ENCODE measurements at places on chromosomes 5 and 9.

DNA sequence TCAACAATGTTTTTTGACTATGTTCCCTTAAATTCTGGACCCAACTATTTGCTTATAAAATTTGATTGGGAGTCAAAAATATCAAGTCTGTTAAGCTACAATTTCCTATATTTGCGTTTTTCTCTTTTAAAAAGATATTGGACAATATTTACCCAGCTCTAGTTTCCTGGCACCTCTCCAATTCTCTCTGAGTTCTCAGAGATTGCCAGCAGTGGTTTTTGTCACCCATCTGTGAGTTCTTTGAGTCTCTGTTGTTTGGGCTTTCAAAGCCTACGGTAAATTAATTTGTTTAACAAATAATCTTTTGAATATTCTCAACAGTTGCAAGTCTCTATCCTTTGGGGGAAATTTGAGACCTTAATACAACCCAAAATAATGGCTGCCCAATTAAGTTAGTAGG is 174.2 kb upstream of the PUM3 start:
- no peak for DNase-seq

- peak; percentile 84 for DNase-seq
These were observed 57.7 kb upstream of the MEF2C start for GRCh38 chr5:88940713-88941112.

GRCh38 chr9:87471746-87472145 is 25.9 kb upstream of the DAPK1 start:
- DNase-seq: no peak

GRCh38 chr9:77585335-77585786 is 62.8 kb downstream of the GNA14 start:
- no peak for DNase-seq

DNA sequence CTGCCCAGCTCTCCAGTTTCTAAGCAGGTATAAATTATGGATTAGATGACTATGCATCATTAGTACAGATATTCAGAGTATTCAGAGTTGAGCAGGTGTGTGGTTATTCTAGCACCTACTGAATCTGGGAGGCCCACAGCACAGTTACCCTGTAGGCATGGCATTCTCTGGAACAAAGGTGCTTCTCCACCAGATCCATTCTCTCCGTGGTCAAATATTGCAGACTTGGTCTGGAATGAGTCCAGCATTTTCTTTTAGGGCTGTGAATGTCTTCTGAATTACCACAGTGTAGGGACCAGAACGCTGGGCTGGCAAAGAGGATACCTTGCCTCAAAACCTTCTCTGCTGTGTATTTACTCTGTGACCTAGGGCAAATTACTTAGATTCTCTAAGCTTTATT is 116.8 kb downstream of the ARHGAP26 start:
- DNase-seq: no peak

- no peak for DNase-seq
These were observed 94.4 kb downstream of the ANKH start for GRCh38 chr5:14777187-14777586.

GRCh38 chr5:73278693-73279092 is 105.7 kb downstream of the TMEM174 start:
- no peak for DNase-seq

GRCh38 chr5:175753536-175754402 is 95.9 kb downstream of the HRH2 start:
- no peak for DNase-seq

DNA sequence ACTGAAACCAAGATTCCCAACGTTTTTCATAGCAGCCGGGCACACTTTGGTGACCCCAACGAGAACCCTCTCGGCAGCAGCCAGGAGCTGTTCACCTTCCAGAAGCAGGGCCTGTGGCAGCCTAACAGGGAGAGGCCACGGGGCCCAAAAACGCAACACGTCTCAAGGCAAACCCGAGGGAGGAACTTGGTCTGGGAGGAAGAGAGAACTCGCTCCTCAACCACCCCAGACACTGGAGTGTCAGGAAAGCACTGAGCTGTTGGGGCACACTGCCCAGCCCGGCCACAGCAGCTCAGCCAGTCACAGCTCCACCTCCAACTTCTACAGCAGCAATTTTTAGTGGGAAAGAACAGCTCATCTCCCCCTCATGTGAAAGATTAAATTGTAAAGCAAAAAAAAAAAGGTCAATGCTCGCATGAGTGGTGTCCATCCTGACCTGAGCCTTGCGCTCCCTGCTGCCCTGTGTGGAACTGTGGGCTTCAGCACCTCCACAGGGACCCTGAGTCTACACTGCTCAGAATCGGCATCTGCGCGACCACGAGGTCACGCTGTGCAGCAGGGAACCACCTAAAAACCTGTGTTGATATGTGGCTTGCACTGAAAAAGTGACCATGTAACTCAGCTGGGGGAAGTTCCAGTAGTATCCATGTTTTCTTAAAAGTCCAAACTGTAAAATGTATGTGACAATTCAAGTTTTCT is 55.0 kb downstream of the IPPK start:
- DNase-seq: no peak

DNA sequence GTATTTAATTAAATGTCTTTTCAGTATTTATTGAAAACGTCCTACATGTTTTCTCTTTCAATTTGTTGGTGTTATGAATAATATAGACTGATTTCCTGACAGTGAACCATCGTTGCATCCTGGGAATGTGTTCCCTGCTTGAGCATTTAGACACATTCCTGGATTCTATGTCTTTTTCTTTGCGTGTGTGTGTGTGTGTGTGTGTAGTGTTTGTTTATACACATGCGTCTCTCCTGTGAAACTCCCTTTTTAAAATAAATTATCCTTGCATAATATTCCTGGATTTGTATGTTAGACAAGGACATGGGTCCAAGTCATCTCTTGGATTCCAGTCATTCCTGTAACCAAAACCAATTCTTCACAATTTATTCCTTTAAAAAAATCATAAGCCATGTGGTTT is 153.4 kb downstream of the HSPA4 start:
- DNase-seq: no peak

DNA sequence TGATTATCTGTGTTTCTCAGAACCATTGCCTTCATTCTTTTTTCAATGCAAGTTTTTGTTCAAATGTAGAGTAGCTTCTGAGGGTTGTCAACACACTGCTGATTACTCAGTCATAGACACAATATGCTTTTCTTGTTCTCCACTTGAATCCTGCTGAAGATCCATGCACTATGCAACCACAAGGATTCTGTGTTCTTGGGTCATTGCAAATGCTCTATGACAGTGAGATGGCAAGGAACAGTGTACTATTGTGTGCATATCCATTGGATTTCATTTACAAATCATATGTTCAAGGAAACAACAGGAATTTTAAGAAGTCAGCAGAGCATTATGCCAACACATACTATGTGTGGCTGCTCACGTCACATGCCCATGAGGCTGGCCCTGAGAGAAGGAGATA is 1590.2 kb downstream of the EFNA5 start:
- DNase-seq: no peak

DNA sequence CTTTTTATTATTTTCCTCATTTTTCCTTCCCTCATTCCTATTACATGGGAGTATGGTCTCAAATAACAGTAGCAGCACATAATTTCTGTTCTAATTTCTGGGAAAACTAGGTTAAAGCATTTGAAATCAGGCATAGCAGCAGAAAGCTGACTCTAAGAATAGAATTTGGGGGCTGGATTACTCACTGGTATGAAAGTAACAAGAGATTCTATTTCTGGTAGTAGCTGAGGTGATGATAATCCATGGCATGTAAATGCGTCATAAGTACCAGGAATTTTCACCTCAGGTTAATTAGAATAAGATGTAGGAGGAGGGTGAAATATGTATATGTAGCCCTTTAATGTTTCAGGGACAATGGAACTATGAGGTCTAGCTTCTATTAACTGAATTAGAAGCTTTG is 662.0 kb downstream of the PTPRD start:
- DNase-seq: no peak

GRCh38 chr9:132160802-132161742 is 786 bp upstream of the NTNG2 start:
- DNase-seq: peak; percentile 34

- DNase-seq: no peak
These were observed 199.6 kb downstream of the PLK2 start for GRCh38 chr5:58260243-58260642.

DNA sequence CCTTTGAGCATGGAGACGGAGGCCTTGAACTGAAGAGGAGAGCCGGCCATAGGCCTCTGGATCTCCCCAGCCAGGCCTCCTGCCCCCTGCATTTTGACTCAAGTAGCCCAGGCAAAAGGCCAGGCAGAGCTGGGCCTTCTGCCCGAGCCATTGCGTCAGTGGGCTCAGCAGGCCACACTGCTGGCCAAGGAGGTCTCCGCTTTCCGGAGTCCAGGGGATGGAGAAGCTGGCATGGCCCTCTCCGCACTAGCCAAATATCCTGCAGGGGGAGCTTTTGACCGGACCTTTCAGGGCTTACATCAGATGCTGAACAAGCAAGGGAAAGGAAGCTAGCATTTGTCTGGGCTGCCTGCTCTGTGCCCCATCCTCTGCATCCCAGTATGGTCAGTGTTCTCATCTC is 386.8 kb downstream of the TRIM36 start:
- no peak for DNase-seq

GRCh38 chr5:159157552-159157951 is 51.8 kb downstream of the RNF145 start:
- no peak for DNase-seq

DNA sequence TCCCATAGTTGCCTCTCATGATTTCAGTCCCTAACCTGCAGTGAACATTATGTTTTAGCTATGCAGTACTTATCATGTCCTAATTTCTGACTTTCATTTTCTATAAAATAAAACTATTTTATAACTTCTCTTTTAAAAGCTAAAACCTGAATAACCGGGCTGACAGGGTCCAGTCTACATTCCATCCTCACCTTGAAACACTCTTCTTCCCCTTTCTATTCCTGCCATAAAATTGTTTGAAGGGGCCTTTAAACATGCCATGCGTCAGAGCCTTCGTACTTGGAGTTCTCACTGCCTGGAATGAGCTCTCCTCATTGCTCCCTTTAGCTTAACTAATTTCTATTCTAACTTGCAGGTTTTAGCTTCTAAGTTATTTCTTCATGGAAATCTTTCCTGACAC is 143.0 kb upstream of the PRLR start:
- no peak for DNase-seq

- DNase-seq: no peak
These were observed 453.3 kb downstream of the KIF4B start for GRCh38 chr5:155466851-155467250.

Measured in inflammatory macrophage treated with lipopolysaccharide for 4 hours (primary cell).